Mucosa of descending colon (tissue), 3 donors: ENCODE measurements at places on chromosomes 7 and 10. TPM values are rescaled to one million over a fixed set of nuclear protein-coding genes. Genes with fewer than 3 reads are reported as not detected.

CCDC172 gene
- not detected for total RNA-seq

DNA sequence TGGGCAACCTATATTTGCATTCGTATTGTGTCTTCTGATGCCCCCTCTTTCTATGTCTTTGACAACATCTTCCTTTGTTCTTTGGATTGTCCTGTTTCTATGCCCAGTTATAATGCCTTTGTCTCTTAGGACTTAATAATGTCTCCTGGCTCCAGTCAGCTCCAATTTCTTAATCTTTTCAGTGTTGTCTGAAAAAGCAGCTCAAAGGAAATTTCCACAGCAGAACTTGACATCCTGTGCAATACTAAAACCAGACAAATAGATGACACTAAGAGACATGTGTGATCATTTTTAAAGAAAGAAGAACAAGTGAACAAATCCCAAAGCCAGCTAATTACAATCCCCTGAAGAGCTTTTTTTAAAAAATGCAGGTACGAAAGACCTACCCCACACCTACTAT is 47.7 kb upstream of the RNF148 start:
- DNase-seq = no peak

ZNF786 gene
- total RNA-seq = 7.1 TPM

GRCh38 chr7:2154831-2155230 is 77.9 kb downstream of the MAD1L1 start:
- DNase-seq = no peak

- no peak for DNase-seq
Observed at GRCh38 chr10:68296843-68297663, 34.8 kb upstream of the HNRNPH3 start.

ZPBP gene
- not detected for total RNA-seq

GRCh38 chr7:66167773-66168387 is 37.3 kb upstream of the TPST1 start:
- no peak for DNase-seq

GRCh38 chr10:45581582-45582385 is 90.8 kb downstream of the ZFAND4 start:
- DNase-seq = no peak

DNA sequence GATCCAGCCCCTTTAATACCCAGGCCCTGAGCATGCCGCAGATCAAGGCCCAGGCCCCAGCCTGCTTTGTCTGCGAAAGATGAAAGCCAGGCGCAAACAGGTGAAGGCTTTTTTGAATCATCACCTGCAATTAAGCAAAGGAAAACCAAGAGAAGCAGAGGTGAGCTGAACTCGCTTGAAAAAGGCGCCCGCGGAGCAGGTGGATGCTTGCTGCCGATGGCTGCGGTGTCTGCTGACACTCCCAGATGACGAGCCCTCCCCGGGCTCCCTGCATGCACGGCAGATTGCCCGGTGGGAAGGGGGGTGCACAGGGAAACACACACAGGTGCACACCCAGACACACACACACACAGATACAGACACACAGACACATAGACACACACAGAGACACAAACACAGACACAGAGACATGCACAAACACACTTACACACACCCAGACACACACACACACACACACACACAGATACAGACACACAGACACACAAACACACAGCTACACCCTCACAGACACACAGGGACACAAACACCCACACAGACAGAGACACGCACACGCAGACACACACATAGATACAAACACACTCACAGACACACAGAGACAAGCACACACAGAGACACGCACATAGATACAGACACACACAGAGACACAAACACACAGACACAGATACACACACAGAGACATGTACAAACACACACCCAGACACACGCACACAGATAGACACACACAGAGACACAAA is 142.6 kb upstream of the RNF32 start:
- DNase-seq = no peak
